H4 (cell line): ENCODE measurements at places on chromosomes 7 and 10. TPM values are rescaled to one million over a fixed set of nuclear protein-coding genes. Genes with fewer than 3 reads are reported as not detected.

GRCh38 chr10:104650635-104651331 is 9.7 kb downstream of the SORCS3 start:
- DNase-seq = no peak

- no peak for DNase-seq
These were observed 132.7 kb downstream of the AOAH start for GRCh38 chr7:36591636-36592035.

GRCh38 chr7:27388561-27388960 is 146.0 kb downstream of the EVX1 start:
- no peak for DNase-seq

DNA sequence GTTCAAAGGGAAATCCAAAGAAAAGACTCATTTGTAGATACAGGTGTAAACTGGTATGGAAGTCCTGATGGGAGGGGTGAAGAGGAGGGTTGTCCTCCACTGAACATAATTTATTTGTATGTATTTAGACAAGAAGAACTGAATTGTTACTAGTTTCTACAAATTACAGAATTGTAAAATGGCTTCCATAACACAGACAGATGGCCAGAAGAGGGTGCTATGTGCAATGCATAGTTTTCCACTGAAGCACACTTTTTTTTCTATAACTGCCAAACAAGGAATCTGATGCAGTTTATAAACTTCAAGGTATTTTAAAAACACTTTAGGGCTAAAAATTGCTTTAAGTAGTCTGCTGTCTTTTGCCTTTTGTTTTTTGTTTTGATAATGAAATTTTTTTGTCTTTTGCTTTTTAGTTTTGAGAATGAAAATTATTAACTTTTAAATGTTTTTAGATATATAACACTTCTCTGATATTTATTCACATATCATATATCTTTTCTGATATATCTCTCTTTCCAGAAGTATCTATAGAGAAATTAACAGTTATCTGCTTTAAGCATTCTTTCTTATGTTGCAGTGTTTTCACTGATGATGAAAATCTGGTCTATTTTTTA is 58.5 kb downstream of the PHYHIPL start:
- DNase-seq = peak; percentile 56

DNA sequence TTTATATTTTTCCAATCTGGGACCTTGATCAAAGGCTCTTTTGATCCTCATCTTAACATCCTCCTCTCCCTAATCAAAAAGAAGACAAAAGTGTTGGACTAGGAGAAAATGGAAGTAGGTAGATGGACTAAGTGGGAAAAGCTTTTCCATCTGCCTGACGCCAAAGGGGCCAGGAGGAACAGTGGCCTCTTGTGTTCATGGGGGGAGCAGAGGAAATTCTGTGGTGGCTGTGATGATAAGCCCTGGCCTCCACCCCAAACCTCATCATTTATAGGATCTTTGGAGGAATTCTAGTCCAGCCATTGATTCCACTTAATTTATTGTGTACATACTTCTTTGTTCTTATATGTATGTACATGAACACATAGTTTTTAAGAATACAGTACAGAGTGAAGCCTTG is 21.7 kb downstream of the ZNF365 start:
- DNase-seq = no peak

DNA sequence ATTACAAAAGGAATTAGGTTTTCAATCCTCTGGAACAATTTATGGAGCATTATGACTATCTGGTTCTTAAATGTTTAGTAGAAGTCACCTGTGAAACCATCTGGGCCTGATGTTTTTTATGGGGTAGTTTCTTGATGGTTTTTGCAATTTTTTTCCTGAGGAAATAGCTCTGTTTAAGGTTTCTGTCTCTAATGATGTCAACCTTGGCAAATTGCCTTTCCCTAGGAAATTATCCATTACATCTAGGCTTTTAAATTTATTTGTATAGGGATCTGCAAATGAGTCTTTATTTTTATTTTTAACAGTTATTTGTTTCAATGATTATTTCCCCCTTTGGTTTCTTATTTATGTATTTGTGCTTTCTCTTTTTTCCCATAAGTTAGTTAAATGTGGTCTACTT is 222.8 kb downstream of the GALNT17 start:
- DNase-seq = no peak

DNA sequence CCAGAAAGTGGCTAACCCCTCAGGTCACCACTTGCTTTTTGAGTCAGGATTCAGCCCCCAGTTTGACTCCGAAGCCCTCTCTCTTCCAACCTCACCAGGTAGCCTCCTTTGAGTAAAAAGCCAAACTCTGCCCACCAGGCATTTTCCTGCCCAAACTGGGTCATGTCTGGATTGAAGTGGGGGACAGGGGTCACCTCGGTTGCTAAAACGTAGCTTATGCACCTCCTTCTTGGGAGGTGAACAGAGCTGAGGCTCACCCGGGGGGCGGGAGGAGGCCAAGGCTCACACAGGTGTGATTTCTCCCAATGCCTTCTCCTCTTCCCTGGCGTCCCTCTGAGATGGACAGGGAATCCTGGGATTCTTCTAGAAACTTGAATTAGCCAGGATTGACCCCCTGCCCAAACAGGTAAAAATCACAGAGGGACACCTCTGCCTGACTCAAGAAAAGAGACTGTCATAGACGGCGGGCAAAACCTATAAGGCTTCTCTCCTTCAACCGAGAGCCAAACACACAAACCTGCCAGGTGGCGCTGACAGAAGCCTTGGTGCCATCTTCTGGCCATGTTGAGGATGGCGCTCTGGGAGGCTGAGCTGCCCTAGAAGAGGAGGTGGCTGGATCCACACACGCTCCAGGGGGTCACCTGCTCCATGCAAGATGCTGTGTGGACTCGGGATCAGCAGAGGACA is 51.6 kb downstream of the PRLHR start:
- DNase-seq = peak; percentile 67

- DNase-seq = no peak
These were observed 67.7 kb downstream of the ZMIZ1 start for GRCh38 chr10:79136236-79137005.

- no peak for DNase-seq
These were observed 816 bp downstream of the DMTF1 start for GRCh38 chr7:87152897-87153641.

GRCh38 chr7:151978616-151979015 is 22.4 kb downstream of the GALNTL5 start:
- DNase-seq = no peak

DNA sequence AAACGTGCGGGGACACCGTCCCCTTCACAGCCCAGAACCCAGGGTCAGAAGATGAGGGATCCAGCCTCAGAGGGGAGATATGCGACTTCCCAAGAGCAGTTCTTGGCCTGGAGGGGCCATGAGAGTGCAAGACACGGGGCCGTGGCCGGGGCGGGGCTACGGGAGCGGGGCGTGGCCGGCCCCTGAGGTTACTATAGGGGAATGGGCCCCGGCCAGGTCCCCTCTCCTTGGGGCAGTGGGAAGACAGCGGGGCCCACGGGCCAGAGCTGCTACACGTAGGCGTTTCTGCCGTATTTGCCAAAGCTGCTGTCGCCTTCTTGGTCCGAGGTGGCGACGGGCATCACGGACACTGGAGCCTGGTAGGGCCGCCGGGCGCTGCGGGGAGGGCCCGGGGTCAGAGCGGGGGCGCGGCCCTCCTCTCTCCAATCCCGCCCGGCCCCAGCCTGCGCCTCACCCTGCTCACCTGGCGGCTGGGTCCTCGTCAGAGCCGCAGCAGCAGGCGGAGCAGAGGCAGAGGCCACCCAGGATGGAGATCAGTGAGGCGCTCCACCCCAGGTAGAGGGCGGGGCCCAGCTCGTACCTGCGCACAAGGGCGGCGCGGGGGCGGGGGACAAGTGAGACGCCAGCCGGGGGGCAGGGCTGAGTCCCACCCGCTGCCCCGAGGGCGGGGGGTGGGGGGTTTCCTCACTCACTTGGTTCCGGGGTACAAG is 5.3 kb downstream of the CLDN15 start:
- no peak for DNase-seq

GRCh38 chr10:74011770-74012169 is 13.9 kb downstream of the VCL start:
- DNase-seq = peak; percentile 85

GRCh38 chr10:132593389-132593788 is 55.8 kb downstream of the INPP5A start:
- no peak for DNase-seq

- no peak for DNase-seq
These were observed 16.1 kb downstream of the GPR146 start for GRCh38 chr7:1060315-1061072.

DNA sequence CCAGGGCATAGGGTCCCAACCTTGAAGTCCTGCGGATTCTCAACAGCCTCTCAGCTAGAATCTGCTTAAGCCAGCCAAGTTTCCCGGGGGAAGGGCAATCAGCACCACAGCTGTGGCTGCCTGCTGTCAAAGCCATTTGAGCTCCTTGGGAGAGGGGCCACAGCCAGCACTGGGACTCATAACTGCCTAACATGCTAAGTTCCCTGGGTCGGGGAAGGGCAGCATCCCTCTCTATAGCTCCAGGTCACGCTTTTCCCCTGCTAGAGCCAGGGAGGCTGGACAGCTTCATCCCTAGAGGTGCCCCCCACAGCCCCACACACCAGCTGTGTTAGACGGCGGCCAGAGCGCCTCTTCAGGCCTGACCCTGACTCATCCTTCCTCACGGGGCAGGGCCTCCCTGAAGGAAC is 49.6 kb upstream of the PDE1C start:
- no peak for DNase-seq

- no peak for DNase-seq
These were observed 252.5 kb downstream of the TNS3 start for GRCh38 chr7:47329320-47329926.

GRCh38 chr7:70589590-70589989 is 542.4 kb upstream of the GALNT17 start:
- no peak for DNase-seq

DNA sequence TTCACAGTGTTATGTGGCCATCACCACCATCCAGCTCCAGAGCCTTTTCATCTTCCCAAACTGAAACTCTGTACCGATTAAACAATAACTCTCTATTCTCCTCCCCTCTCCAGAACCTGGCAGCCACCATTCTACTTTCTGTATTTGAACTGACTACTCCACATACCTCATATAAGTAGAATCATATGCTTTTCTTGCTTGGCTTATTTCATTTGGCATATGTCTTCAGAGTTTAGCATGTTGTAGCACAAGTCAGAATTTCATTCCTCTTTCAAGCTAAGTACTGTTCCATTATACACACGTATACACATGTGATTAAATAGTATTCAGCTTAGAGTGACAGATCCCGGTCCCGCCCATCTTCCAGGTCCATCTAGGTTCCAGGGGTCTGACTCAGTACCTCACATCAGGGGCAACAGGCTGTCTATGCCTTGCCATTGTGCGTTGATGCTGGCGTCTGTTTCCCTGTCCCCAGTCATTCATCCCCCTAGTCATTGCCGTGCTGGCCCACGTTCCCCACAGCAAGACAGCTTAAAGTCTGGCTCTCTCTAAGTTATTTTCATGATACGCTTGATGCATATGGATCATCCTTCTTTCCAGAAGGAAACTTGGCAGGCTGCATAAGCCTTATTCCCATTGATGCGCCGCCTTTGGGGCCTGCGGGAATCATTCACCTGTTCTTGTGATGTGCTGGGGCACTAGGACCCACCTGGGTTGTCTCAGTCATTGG is 108.3 kb downstream of the CHN2 start:
- DNase-seq = no peak

DNA sequence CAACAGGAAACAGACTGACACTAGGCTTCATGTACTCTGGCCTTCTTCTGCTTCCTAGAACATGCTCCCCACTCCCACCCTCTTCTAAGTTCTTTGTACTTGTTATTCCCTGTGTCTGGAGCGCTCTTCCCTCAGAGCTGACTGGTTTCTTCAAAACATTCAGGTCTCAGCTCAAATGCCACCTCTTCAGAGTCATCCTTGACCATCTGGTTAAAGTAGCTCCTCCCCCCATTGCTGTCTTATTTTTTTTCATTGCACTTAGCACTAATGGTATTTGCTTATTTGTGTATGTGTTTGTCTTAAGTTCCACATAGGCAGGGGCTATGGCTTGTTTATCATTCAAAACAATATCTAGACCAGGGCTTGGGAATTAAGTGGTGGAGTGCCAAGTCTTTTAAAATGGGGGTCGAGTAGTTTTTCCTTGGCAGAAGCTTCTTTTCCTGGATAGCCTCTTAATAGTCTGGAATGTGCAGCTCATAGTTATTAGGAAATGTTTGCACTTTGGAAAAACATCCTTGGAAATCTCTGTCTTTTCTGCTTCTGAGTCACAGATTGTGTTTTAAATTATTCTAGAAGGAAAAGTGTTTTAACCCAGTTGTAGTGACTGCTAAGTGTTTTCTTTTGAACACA is 60.0 kb downstream of the RALA start:
- DNase-seq = no peak

- no peak for DNase-seq
These were observed 12.2 kb upstream of the CPA1 start for GRCh38 chr7:130367836-130368746.

DNA sequence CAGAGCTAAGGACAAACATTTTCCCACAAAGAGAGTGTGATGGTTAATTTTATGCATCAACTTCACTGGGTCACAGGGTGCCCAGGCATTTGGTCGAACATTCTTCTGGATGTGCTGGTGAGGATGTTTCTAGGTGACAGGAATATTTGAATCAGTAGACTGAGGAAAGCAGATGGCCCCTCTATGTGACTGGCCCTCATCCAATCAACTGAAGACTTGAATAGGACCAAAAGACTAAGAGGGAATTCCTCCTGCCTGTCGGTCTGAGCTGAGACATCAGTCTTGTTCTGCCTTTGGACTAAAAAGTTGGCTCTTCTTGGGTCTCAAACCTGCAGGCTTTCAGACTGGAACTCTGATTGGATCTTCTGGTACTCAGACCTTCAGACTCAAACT is 44.4 kb downstream of the AFAP1L2 start:
- DNase-seq = no peak

GRCh38 chr10:113226399-113226798 is 276.4 kb downstream of the TCF7L2 start:
- DNase-seq = no peak

- DNase-seq = no peak
These were observed 10.9 kb upstream of the C10orf120 start for GRCh38 chr10:122710576-122710975.

The ATOH7 gene
- total RNA-seq = 0.27 and 0.88 TPM in 2 replicates

The OR13A1 gene
- not detected in 2 replicates for total RNA-seq

The BET1 gene
- 67.3 and 76.4 TPM in 2 replicates for total RNA-seq

The GPR26 gene
- total RNA-seq = not detected in 2 replicates

The CHAT gene
- not detected in 2 replicates for total RNA-seq
